Ecto neural progenitor cell (in vitro differentiated cells): ENCODE measurements at places on chromosomes 4 and X.

- no peak for DNase-seq
Measured at GRCh38 chr4:91601401-91601800, 702.4 kb upstream of the GRID2 start.

DNA sequence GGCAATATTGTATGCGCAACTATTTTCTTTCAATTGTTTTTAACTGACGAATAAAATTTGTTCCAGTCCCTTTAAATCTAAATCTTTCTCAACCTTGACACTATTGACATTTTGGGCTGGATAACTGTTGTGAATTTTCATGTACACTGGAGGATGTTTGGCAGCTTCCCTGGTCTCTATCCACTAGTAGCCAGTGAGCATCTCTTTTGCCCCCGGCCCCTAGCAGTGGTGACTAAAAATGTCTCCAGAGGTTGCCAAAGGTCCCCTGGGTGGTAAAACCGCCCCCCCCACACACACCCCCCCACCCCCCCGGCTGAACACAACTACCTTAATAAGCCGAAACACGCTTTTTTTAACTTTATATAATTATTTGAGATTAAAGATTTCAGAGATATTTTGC, 514 bp downstream of the FANCB start:
- no peak for DNase-seq

- no peak for DNase-seq
Measured at GRCh38 chrX:122087341-122087740, 1039.9 kb downstream of the GLUD2 start.

- DNase-seq = no peak
Measured at GRCh38 chr4:87185146-87185870, 35.1 kb downstream of the KLHL8 start.

DNA sequence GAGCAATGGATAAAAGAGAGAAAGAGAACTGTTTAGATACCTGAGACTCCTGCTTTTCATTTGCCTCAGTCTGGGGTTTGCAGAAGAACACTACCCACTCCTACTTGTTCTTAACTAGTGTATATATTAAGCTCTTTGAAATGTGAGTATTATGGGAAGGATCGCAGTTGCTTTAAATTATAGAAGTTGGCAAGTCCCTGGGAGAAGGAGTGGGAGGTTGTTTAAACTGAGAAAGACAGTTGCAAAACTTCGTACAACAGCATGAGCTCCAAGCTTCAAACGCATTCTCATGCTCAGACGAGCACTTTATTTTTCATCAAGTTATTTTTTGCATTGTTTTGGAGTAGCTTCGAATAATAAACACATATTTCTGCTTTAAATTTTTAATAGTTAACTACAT, 88.1 kb upstream of the C1QTNF7 start:
- DNase-seq = no peak

- DNase-seq = no peak
Measured at GRCh38 chr4:74190919-74191397, 33.0 kb downstream of the MTHFD2L start.
